Adipose tissue (tissue), 3 donors: ENCODE measurements at places on chromosomes 2 and 18. TPM values are rescaled to one million over a fixed set of nuclear protein-coding genes. Genes with fewer than 3 reads are reported as not detected.

DSC3 gene
- polyA plus RNA-seq: 0.05 TPM

VPS4B gene
- 23.6 TPM for polyA plus RNA-seq

CREG2 gene
- polyA plus RNA-seq: not detected

NT5DC4 gene
- polyA plus RNA-seq: 0.03 TPM

FAM161A gene
- 1.8 TPM for polyA plus RNA-seq

NUP35 gene
- 9.5 TPM for polyA plus RNA-seq

WDSUB1 gene
- polyA plus RNA-seq: 6.3 TPM

SETBP1 gene
- polyA plus RNA-seq: 2.3 TPM

BMP10 gene
- polyA plus RNA-seq: not detected

ETAA1 gene
- polyA plus RNA-seq: 3.6 TPM

GPBAR1 gene
- 75.3 TPM for polyA plus RNA-seq

GRP gene
- 0.31 TPM for polyA plus RNA-seq

IMPA2 gene
- polyA plus RNA-seq: 25.3 TPM

ERBB4 gene
- 0.11 TPM for polyA plus RNA-seq

IL1F10 gene
- not detected for polyA plus RNA-seq

TBR1 gene
- 0.11 TPM for polyA plus RNA-seq

TRIM54 gene
- 0.03 TPM for polyA plus RNA-seq

OR6B2 gene
- polyA plus RNA-seq: not detected

SPDYA gene
- polyA plus RNA-seq: not detected

CFAP221 gene
- 0.67 TPM for polyA plus RNA-seq
